Stimulated activated CD8-positive, alpha-beta memory T cell treated with anti-CD3 and anti-CD28 coated beads, Interleukin-12 subunit alpha, Interleukin-12 subunit beta, amount 100 ng/mL, for 1 hour (primary cell): ENCODE measurements at places on chromosomes 5 and 9.

GRCh38 chr9:84789463-84789830 is 119.9 kb downstream of the NTRK2 start:
- no peak for DNase-seq

- DNase-seq: no peak
These were observed 1105.8 kb downstream of the CDH18 start for GRCh38 chr5:18882154-18882553.

DNA sequence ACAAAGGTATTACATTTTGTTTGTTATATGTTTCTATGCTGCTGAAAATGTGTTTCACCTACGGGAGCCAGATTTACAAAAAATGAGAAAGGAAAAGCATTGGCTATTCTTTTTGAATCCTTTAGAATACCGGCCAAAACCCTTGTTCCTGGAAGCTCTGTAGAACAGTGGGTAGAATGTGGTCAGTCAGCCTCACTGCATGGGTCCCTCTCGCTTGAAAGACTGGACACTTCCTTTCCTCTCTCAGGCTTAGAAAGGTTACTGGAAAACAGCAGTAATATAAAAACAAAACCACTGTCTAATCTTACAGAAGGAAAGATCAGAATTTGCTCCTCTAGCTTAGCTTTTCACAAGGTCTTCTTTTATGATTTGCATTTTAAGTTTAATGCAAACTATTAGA is 45.1 kb downstream of the OSTF1 start:
- DNase-seq: no peak

GRCh38 chr5:91103353-91104061 is 279.6 kb downstream of the ARRDC3 start:
- DNase-seq: no peak

GRCh38 chr5:39758426-39758825 is 333.6 kb upstream of the DAB2 start:
- DNase-seq: no peak

GRCh38 chr5:112551419-112552032 is 132.4 kb upstream of the EPB41L4A start:
- peak; percentile 6 for DNase-seq

DNA sequence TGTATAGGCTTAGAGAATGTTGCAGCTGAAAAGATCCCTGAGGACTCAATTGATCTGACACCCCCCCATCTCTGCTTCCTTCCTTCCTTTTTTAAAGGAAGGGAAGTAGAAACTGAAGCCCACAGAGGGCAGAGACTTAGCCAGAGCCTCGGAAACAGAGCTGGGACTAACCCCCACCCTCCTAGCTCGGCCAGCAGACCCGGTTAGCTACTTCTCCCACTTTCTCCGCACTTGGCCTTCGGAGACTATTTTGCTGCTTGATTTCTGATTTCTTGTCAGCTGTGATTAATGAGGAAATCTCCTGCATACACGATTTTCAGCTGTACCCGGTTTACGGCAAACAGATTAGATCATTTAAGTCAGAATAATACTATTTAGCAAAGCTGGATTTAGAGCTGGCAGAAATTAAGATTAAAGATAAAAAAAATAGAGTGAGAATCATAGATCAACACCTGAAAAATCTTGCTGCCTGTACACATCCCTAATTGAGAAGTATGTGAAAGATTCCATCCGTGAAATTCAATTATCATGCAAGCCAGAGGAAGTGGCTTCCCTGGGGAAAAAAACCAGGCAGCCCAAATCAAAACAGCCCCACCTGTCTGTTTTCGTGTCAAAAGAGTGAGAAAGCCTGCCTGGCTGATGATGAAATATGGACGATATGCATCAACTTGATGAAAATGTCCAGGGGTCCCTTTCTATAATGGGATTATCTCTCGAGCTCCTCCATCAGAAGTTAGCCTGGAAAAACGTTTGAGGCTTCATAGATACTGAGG is 159.5 kb upstream of the SHB start:
- DNase-seq: no peak
